LHCN-M2 (cell line): ENCODE measurements at places on chromosomes 16 and 17.
A peak's percentile ranks its signal among the peaks of the same experiment; 100 is the strongest.

- no peak for DNase-seq
Observed at GRCh38 chr17:443109-443508, 90.5 kb upstream of the RPH3AL start.

DNA sequence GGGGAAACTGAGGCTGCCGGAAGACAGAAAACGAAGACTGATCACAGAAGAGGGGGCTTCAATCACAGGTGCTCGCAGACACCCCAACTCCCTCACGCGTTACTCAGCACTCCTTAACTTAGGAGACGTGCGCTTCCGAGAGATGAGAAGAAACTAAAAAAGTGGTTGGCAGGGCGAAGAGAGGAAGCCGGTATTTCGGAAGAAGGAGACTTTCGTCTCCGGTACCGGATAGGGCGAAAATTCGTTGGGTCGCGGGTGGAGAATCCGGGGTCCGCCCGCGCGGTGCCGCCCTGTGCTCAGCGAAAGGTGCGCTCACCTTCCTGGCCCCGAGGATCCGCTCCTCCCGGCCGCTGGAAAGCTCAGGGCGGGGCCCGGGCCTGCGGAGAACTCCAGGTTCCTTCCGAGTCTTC lies 917 bp upstream of the TBX2 start:
- DNase-seq = no peak

DNA sequence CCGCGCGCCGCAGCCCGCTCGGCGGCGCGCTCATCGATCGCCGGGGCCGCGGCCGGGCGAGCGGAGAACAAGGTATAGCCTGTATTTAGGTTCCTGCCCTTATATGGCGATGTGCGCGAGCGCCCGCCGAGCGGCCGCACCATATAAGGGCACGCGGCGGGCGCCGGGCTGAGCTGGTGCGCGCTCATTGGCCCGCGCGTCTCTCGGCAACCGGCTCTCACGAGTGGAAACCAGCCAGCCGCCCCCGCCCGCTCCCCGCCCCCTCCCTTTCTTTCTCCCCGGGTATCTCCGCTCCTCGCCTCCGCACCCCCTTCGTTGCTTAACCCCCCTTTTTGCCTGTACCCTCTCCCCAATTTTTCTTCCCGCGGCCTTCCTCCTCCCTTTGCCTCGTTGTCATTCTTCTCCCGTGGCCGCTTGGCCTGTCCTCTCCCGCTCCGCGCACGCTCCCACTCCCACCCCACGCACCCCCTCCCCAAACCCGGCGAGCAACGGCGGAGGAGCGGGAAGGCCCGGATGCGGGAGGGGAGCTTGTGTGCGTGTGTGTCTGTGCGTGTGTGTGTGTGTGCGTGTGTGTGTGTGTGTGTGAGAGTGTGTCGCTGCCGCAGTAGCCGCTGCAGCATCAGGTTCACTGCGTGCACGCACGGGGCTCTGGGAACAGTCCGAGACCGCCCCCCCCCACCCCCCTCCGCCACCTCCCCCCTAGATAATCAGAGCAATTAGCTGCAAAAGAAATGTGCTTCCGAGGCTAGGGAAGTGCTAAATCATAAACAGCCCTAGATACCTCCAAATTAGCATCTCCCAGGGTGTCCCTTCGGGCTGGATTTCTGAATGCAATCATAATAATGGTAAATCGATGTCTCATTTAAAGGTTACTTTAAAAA lies 13.5 kb upstream of the CBX8 start:
- DNase-seq = peak; percentile 40

GRCh38 chr17:64412944-64413381 lies 22.3 kb upstream of the PECAM1 start:
- DNase-seq = no peak

- peak; percentile 34 for DNase-seq
Observed at GRCh38 chr16:88700636-88701482, 5.3 kb downstream of the RNF166 start.

DNA sequence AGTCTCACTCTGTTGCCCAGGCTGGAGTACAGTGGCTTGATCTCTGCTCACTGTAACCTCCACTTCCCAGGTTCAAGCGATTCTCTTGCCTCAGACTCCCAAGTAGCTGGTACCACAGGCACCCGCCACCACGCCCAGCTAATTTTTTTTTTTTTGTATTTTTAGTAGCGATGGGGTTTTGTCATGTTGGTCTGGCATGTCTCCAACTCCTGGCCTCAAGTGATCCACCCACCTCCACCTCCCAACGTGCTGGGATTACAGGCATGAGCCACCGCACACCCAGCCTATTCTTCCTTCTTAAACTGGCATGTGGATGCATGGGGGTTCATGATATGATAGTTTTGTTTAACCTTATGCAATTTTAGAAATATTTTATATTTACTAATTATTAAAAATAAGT lies 39.4 kb upstream of the VWA3A start:
- DNase-seq = no peak

GRCh38 chr16:57357330-57358085 lies 1.1 kb upstream of the CCL22 start:
- DNase-seq = no peak

GRCh38 chr17:70137451-70138230 lies 31.7 kb upstream of the KCNJ2 start:
- peak; percentile 90 for DNase-seq

- peak; percentile 82 for DNase-seq
Observed at GRCh38 chr16:85137323-85138072, 25.2 kb upstream of the CIBAR2 start.

DNA sequence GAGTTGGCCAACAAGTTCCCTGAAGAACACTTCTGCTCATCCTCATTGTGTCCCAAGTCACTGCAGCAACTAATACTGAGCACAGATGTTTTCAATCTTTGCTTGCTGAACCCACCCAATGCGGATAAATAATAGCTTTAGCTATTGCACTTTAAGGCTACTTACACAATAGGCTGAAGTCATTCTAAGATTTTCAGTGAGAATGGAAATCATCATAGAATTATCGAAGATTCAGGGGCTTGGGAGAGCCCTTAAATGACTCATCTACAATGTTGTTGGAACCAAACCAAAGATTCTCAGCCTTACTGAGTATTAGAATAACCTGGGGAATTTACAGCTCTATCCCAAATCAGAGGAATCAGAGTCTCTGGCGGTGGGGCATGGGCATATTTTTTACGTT lies 51.2 kb downstream of the SYCE1L start:
- DNase-seq = no peak

DNA sequence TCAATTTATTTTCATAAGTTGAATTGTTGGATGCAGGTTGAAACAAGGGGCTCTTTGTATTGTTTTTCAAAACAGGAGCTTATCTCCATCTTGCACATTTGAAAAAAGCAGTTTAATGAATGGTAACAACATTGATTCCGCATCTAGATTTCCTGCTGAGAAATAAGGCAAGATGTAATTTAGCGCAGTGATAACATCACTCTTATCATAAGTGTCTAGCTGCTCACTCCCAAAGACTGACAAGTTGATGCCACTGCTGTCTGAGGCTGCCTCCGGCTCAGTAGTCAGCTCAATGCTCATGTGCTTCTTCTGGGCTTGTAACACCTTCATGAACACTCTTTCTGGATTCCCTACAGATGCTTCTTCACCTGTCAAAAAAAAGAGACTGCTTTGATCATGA lies 92.4 kb downstream of the KPNA2 start:
- DNase-seq = no peak

DNA sequence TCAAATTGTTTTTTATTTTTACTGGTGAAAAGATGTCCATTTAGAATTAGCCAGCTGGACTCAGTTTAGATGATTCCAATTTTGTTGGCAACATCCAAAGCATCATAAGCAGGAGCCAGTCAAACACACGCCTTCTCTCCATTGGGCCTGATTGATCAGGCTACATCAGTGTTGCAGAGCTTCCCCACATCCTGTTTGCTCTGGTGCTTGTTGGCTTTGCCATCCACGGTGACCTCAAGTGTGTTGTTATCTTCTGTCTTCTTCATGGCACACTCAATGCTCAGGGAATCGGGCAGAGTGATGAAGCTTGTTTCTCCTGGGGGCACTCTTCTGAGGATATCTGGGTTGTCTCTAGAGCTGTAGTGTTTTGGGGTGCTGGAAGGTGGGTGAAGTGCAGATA lies 6.3 kb upstream of the NETO2 start:
- DNase-seq = no peak

DNA sequence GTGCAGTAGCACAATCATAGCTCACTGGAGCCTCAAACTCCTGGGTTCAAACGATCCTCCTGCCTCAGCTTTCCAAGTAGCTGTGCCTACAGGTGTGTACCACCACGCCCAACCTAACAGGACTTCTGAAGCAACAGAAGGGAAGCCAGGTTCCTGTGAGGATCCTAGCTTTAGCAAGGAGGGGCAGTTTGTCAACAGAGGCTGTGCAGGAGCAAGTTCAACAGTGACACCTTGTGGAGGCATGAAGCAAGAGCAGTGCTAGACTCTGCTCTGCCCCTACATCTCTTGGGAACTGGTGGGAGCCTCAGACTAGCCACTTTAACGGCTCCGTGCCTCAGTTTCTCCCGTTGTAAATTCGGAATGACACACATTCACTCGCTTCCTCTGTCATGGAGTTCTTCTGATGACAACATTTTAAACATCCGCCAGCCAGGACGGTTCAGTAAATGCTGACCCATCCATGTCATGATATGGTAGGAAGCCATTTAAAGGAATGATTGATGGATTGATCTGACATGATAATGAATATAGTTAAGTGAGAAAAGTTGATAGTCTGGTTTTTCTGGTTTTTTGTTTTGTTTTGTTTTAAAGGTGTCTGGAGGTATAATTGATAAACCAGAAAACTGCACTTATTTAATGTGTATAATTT lies 218.7 kb downstream of the MRTFB start:
- DNase-seq = peak; percentile 31

- peak; percentile 38 for DNase-seq
Observed at GRCh38 chr17:19398301-19399181, 11.6 kb upstream of the MFAP4 start.

- DNase-seq = no peak
Observed at GRCh38 chr16:79009896-79010295, 590.6 kb downstream of the MAF start.

GRCh38 chr17:2801841-2802240 lies 5.6 kb downstream of the RAP1GAP2 start:
- no peak for DNase-seq

DNA sequence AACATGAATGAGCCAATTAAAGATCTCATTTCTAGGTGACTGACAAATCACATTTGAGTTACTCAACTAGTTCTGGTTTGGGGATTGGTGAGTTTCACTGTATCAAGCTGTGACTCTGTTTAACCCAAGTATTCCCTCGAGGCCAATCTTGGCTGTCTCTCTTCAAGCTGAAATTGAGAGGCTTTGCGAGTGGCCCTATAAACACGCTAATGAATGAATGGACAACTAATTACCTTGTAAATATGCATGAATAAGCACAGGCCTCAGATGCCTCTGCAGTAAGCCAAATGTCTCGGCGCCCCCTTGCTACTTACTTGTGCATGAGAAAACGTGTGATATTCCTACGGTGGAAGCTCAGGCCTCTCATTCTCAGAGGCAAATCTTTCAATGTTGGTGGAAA lies 450.3 kb upstream of the PSMD7 start:
- DNase-seq = no peak

DNA sequence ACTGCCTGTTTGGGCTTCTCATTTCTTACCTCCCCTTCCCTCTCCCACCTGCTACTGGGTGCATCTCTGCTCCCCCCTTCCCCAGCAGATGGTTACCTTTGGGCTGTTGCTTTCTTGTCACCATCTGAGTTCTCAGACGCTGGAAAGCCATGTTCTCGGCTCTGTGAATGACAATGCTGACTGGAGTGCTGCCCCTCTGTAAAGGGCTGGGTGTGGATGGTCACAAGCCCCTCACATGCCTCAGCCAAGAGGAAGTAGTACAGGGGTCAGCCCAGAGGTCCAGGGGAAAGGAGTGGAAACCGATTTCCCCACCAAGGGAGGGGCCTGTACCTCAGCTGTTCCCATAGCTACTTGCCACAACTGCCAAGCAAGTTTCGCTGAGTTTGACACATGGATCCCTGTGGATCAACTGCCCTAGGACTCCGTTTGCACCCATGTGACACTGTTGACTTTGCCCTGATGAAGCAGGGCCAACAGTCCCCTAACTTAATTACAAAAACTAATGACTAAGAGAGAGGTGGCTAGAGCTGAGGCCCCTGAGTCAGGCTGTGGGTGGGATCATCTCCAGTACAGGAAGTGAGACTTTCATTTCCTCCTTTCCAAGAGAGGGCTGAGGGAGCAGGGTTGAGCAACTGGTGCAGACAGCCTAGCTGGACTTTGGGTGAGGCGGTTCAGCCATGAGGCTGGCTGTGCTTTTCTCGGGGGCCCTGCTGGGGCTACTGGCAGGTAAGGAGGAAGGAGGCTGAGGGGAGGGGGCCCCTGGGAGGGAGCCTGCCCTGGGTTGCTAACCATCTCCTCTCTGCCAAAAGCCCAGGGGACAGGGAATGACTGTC lies at the start of gene CD68:
Gene CD68, plus strand, starts transcription at position 638 of the 833 bp plus-strand sequence. Its CDS starts 40 bp downstream, at position 678.
- peak; percentile 96 for DNase-seq

DNA sequence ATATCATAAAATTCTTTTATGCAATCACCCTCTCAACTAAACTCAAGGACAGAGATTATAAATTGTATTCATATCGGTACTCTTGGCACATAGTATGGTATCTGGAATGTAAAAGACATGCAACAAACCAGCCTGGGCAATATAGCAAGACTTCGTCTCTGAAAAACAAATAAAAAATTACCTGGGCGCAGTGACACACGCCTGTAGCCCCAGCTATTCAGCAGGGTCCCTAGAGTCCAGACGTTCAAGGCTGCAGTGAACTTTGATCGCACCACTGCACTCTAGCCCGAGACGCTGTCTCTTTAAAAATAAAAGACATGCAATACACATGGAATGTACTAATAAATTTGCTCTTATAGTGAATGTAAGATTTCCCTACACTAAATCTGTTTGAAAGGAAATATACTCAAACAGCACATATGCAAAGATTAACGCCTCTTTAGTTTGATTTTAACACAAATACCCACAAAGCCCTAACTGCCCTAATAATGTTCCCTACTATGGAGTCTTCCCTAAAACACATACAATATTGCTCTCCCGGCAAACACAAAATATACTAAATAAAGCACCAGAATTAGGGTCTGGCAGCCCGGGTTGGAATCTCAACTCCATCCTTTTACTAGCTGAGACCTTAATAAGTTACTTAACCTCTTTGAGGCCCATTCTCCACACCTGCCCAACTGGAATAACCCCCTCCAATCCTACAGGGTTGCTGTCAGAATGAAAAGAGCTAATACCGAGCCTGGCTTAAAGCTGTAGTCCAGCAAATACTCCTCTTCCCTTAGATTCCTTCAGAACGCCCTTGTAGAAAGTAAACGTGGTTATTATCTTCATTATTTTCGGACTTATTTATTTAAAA lies 1.2 kb downstream of the ABCA5 start:
- no peak for DNase-seq

GRCh38 chr16:11331967-11332366 lies 13.3 kb upstream of the RMI2 start:
- DNase-seq = no peak

GRCh38 chr17:39599004-39599664 lies 8.6 kb downstream of the NEUROD2 start:
- no peak for DNase-seq

GRCh38 chr17:32191306-32191705 lies 49.0 kb downstream of the RHOT1 start:
- DNase-seq = peak; percentile 47

GRCh38 chr16:3874794-3875692 lies 5.5 kb downstream of the CREBBP start:
- DNase-seq = no peak

- peak; percentile 41 for DNase-seq
Observed at GRCh38 chr17:3557768-3558583, at the start of gene TRPV3. Gene TRPV3 (minus strand): TSS chr17:3557812. CDS start chr17:3554850, 2,962 bp downstream.
